ENCODE measurements at places on chromosomes 1 and 21.
A peak's percentile ranks its signal among the peaks of the same experiment; 100 is the strongest.

DNA sequence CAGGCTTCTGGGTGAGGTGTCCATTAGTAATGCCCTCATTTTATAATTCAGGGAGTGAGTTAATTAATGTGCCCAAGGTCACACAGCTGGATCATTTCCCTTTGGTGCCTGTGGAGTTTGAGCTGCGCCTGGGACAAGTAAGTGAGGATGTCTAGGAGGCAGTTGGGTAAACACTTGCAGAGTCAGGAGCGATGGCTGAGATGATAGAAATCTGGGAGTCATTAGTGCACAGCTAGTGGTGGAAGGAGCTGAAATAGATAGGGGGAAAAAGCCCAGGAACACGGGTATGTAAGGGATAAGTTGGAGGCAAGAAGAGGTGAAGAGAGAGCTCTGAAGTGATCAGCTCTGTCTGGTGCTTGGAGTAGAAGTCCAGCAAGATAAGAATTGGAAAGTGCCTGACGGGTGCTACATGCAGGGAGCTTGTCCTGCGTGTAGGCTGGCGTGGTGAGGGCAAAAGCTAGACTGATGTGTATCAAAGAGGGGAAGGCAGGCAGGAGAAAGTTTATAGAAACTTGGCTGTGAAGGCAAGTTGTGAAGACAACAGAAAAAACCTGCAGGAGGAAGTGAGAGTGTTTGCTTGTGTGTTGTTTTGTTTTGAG is 1.7 kb upstream of the SCAF4 start:
- no peak for DNase-seq

DNA sequence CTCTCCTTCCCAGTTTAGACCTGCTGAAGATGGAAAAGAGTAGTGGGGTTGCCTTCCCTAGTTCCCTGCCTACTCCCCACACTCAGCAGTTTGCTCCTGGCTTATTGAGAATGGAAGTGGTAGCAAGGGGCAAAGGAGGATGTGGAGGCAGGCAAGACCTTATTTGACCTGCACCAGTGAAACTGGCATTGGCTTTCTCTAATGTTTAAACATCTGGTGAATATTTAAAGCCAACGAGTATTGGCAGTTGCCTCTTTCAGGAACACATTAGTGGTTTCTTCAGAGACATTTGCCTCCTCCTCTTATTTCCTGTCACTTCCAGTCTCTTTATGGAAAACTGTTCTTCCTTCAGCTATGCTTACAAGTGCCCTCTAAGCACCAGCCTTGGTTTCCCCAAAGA is 62.4 kb upstream of the VAV3 start:
- DNase-seq, result no peak

DNA sequence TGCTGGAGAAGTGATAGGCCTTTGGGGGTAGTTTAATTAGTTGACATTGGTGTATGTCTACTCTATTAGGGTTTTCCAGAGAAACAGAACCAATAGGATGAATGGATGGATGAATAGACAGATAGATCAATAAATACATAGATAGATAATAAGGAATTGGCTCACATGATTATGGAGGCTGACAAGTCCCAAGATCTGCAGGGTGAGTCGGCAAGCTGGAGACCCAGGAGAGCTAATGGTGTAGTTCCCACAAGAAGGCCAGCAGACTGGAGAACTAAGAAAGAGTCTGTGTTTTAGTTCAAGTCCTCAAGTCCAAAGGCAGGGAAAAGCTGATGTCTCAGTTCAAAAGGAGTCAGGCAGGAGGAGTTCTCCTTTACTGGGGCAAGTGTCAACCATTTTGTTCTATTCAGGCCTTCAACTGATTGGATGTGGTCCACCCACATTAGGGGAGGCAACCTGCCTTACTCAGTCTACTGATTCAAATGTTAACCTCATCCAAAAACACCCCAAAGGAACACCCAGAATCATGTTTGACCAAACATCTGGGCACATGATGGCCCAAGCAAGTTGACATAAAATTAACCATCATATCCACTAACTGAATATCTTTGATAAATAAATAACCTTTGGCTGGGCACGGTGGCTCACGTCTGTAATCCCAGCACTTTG is 4.5 kb upstream of the SDE2 start:
- DNase-seq, result no peak

- DNase-seq, result no peak
Observed at GRCh38 chr1:24898152-24898908, 31.7 kb downstream of the RUNX3 start.

GRCh38 chr1:174999936-175000696 is at the start of gene CACYBP:
CACYBP (plus strand) TSS chr1:174999947; CDS start chr1:175000181, 234 bp downstream.
- peak; percentile 66 for DNase-seq

- no peak for DNase-seq
Observed at GRCh38 chr1:24228311-24228710, 41.2 kb upstream of the IFNLR1 start.

- DNase-seq, result no peak
Observed at GRCh38 chr21:38712664-38713063, 93.1 kb upstream of the ETS2 start.

DNA sequence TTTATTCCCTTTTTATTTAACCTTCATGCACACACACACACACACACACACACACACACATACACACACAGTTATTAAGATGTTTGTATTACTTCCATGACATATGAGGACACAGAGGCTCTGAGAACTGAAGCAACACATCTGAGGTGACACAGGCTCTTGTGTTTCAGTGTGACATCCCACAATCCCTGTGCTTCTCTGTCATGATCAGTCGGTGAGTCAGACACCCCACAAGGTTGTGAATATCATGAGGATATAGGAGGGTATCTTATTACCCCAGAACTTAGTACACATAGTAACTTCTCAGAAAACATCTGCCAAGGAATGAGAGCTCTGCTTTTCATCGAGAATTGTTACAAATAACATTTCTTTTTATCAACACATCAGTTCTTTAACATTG is 459.3 kb downstream of the PLPP3 start:
- no peak for DNase-seq
